H1 (cell line): ENCODE measurements at places on chromosomes 7 and 10.

DNA sequence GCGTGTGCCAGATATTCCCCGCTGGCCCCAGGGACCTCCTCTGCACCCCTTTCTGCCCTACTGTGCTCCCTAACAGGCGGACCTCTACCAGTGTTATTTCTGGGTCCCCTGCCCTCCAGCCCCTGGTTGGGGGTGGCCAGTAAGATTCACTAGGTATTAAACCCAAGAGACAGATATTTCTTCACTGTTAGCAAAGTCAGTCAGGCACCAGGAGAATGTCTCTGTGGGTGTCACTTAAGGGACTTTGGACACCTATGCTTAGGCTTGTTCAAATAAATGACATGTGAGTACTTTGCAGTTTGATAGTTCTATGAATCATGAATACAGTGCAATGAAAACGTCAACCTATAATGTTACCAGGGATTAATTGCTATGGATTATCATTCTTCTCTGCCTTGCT lies 234.3 kb upstream of the IGFBP3 start:
- DNase-seq = no peak

DNA sequence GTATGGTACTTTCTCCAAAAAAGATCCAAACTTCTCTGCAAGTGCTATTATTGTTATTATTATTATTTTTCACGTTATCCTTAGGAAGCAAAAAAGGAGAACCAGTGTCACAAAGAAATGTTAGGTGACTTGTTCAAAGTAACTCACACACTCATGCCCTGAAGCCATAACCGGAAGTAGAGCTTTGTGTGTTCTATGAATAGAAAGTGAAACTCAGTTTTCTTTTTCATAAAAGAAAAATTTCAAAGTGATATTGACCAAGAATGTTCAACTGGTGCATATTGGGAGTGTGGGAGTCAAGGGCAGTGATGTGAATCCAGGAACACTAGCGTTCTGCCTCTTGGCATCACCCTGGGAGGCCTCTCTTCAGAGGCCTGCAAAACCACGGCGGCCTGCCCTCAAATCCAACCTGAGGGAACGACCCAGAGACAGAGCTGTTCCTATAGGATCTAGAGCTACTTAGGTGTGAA lies 106.1 kb downstream of the PRKCQ start:
- no peak for DNase-seq

DNA sequence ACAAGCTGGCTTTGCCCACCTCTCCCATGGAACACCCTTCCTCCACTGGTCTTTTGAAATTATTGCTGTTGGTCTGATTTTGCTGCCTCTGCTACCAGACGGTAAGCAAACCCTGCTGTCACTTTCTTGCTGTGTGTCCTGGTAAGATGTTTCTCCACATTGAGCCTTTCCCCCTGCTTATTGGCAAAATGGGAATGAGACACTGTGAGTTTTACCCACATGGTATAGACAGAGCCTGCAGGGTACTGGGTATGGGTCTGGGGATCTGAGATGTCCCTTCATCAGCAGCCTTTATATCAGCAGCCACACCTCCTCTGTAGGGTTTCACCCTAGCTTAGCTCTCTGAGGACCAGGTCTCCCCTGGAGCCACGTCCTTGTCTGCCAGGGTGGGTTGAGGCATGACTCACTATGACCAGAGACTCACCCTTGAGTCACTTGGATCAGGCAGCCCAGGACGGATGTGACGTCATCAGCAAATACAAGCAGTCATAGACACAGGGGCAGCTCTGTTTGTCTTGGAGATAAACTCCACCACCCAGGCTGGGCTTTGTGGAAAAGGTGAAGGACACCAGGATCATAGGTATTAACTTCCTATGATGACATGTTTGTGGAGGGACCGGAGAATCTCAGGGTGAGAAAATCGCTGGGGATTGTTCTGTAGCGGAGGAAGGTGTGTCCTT lies 17.9 kb upstream of the BAIAP2L1 start:
- no peak for DNase-seq

DNA sequence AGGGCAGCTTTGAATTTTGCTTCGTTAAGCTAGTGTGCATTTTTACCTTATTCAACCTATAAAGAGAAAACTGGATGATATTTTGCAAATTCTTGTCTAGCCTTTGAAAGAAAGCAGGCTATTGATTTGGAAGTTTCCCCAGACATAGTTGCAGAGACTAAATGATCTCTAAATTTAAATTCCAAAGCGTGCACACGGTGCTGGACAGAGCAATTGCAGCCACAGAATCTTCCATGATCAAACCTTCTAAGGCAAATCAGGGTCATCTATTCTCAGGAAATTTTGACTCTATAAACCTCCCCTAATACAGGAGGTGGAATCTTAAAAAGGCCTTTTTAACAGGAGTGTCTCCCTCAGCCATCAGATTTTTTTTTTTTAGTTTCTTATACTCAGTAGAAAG lies 159.9 kb downstream of the MDFIC start:
- DNase-seq = no peak

DNA sequence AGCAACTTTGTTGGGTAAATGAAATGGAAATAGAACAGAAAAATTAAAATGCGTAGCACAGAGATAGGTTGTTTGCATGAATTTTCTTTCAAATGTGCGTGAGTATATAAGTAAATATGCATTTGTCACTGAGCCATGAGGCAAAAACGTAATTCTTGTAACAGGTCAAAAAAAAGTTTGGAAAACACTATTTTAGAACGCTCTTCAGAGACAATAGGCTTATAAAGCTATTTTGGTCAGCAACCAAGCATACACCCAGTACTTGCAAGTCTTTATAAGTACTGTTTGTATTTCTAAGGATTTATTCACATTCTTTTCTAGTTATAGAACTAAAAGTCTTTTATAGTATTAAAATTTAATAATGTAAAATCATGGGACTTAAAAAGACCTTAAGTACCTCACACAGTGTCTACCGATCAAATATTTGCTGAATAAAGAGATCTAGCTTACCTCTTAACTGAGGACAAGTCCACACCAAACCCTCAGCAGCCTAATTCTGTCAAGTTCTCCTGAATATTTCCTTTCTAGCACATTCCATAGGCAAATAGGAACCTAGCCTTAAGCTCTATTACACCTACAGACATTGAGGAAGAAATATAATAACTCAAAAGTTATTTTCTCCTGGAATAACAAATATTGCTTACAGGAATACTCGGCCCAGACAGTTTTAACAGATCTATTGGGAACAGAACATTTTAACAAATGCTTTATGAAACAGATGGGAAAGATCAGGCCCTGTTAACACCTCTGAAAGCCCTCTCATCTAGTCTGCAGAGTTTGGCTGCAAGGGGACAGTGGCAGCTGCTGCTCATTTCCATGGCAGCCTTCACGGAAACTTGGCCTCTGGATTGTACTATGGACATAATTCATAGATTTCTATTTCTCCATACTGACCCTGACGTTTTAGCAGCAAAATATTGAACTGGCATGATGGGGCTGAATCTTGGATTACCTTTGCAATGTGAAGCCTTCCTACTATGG lies 8.8 kb downstream of the CRPPA start:
- DNase-seq = no peak

DNA sequence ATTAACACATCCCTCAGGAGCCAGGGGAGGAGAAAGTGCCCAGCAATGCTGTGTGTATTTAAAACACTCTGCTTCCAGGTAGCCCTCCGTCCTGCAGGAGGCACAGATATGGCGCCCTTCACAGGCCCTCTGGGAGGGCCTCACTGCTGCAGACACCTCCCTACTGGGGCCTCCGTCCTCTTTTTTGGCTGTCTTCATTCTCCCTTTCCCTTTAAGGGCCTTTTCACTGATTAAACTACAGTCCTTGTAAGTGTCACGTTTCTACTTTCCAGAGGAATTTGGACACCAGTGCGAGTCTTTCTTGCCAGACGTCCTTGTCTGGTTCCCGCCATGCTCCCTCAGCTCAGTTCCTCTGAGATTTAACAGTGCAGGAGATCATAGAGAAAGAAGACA lies 39.7 kb upstream of the MKRN1 start:
- no peak for DNase-seq

- no peak for DNase-seq
Observed at GRCh38 chr10:35025916-35026315, 64.2 kb downstream of the CUL2 start.

GRCh38 chr10:46992803-46993561 lies 81.8 kb downstream of the PTPN20 start:
- no peak for DNase-seq

GRCh38 chr7:112147793-112148361 lies 58.3 kb downstream of the DOCK4 start:
- no peak for DNase-seq

DNA sequence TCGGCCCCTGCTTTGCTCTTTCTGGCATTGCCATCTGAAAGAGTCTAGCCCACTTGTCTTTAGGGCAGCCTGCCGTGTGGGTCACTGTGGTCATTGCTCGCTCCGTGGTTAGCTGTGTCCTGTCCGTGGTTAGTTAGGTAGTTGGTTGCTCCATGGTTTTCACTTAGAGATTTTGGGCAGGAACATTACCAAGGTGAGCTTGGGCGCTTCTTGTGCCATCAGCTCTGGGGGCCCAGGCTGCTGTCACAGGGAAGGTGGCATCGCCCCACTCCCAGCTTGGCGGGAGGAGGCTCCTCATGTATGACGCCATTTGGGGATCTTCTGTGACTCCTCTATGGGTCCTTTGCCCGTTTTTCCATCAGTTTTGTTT lies 53.1 kb downstream of the INPP5A start:
- no peak for DNase-seq

DNA sequence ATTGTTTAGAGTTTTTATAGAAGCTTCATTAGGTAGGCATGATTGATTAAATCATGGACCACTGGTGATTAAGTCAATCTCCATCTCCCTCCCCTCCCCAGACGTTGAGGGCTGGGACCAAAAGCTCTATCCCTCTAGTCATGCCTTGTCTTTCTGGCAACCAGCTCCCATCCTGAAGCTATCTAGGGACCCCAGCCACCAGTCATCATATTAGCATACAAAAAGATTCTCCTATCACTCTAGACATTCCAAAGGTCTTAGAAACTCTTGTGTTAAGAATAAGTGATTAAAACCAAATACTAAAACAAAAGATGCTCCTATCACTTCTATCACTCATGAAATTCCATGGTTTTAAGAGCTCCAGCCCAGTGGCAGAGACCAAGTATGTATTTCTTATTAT lies 178.2 kb downstream of the RAPGEF5 start:
- no peak for DNase-seq

DNA sequence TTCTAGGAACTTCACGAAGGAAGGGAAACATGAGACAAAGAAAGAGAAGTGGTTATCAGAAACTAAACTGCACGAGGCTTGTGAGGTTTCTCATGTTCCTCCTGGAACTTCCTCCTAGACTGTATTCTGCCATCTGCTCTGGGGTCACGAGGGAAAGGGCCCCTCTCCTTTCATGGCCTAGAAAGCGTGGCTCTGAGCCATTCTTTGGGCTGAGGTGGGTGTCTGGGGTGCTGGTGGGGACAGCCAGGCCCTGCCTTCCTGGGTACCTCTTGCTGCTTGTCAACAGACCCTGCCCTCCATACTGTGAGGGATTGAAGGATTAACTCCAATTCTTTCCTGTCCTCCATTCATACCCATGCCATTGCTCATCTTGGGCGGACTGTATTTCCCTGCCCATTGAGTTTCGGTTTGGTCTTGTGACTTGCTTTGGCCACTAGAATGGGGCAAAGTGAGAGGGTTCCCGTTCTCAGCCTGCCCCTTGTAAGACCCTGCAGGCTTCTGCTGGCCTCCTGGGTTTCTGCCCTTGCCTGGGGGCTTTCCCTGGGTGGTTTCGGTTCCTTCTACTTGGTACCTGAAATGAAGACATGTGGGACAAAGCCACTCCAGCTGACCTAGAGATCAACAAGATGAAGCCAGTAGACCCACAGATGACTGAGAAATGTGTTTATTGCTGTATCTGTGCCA lies 14.9 kb upstream of the GIMAP8 start:
- no peak for DNase-seq

DNA sequence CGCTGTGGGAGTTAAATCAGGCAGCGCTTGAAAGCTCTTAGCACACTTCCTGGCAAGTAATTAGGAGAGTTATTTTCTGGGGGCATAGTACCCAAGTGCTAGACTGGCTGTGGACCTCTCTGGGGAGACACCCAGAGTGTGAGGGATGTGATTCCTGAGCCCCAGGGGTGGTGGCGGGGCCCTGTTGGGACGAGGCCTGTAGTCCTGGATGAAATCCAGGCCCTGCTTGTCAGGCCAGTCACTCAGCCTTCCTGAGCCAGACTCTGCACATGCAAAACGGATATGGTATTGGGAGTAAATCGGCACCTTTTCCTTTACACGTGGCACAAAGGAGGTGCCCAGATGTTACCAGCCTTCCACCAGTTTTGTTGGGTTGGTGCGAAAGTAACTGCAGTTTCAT lies 31.2 kb downstream of the TRRAP start:
- DNase-seq = no peak

DNA sequence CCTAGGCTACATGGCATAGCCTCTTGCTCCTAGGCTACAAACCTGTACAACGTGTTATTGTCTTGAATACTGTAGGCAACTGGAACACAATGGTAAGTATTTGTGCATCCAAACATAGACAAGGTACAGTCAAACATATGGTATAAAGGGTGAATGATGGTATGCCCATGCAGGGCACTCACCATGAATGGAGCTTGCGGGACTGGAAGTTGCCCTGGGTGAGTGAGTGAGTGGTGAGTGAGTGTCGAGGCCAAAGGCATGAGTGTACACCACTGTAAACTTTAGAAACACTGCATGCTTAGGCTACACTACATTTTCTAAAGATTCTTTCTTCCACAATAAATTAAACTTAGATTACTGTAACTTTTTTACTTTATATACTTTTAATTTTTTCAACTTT lies 165.7 kb downstream of the PARD3 start:
- DNase-seq = no peak

- no peak for DNase-seq
Observed at GRCh38 chr7:6578114-6579084, 1.1 kb downstream of the ZDHHC4 start.

- DNase-seq = no peak
Observed at GRCh38 chr10:13690281-13690825, 103.6 kb downstream of the PRPF18 start.

DNA sequence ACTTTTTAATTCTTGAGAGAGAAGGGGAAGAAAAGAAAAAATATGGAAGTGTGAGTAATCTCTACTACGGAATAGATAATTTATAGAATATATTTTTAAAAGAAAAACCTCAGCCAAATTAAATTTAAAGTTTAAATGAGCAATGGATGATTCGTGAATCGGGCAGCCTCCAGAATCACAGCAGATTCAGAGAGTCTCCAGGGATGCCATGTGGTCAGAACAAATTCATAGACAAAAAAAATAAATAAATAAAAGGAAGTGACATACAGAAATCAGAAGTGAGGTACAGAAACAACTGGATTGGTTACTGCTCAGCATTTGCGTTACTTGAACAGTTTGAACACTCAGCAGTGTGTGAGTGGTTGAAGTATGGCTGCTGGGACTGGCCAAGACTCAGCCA lies 53.0 kb downstream of the PHYHIPL start:
- DNase-seq = no peak
